ENCODE measurements at places on chromosomes 5 and 9. TPM values are rescaled to one million over a fixed set of nuclear protein-coding genes. Genes with fewer than 3 reads are reported as not detected.

Gene HABP4
- 19.5 TPM for total RNA-seq

Gene ARL10
- 7.9 TPM for total RNA-seq

Gene SLC25A48
- total RNA-seq, result not detected

Gene FCN1
- not detected for total RNA-seq

- no peak for DNase-seq
Observed at GRCh38 chr5:5044247-5044840, 95.8 kb upstream of the ADAMTS16 start.

- DNase-seq, result no peak
Observed at GRCh38 chr9:22045423-22045822, 36.3 kb upstream of the CDKN2B start.

- DNase-seq, result no peak
Observed at GRCh38 chr5:95900383-95900958, 61.2 kb downstream of the ELL2 start.

GRCh38 chr9:115923903-115924668 is 229.5 kb upstream of the PAPPA start:
- DNase-seq, result peak; percentile 95

GRCh38 chr9:99231711-99232110 is 9.6 kb downstream of the SEC61B start:
- peak; percentile 14 for DNase-seq

DNA sequence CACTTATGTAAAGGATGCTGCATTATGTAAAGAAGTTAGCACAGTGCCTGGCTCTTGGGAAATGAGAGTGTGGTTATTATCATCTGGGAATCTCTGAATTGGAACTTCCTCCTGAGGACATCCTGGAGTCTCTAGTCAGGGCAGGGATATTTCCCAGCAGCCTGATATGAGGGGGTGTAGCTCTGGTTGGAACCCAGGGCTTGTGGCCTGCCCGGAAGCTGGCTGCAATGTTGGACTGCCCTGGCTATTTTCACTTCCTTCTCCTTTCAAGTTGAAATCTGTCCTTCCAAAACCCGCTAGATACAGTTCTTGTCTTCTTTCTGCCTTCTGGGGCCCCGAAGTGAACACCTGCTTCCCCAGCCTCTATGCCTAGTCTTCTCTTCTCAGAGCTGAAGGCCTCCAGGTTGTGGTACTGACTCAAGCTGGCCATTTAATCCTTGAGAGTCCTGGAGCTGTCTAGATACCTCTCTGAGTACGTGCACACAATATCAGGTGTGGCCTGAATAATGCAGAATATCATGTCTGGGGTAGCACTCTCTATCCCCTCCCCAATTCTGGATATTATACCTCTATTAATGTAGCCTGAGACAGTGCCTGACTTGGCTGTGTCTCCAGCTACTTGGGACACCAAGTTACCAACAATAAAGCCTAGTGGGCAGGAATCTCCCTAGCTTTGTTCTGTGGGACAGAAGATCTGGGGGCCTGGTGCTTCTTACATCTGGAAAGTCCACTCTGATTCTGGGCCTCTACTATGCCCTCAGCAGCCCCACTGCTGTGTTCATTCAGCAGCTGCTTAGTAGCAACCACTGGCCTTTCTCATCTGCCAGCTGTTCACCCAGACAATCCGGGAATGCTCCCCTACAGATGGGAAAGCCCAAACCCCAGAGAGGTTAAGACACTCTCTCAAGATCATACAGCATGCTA is 45.0 kb downstream of the SLC6A7 start:
- no peak for DNase-seq

GRCh38 chr9:23743036-23743435 is 83.0 kb downstream of the ELAVL2 start:
- no peak for DNase-seq

GRCh38 chr5:177433658-177434217 is 7.3 kb downstream of the GRK6 start:
- DNase-seq, result no peak

DNA sequence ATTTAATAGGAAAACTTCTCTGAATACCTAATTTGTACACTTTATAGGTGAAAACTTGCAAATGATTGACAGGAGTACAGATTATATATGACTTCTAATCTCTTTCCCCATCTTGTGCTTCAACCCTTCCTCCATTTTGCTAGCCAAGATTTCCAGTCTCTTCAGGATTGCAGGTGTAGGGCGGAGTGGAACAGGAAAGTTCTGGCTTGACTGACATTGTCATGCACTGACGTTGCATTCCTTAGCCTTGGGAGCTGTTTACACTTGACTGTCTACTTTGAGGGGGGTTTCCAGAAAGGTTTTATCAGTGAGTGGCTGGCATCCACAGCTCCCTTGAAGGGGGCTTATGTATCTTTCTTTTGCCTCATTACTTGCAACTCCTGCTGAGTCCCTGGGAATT is 34.1 kb upstream of the GRIA1 start:
- no peak for DNase-seq

DNA sequence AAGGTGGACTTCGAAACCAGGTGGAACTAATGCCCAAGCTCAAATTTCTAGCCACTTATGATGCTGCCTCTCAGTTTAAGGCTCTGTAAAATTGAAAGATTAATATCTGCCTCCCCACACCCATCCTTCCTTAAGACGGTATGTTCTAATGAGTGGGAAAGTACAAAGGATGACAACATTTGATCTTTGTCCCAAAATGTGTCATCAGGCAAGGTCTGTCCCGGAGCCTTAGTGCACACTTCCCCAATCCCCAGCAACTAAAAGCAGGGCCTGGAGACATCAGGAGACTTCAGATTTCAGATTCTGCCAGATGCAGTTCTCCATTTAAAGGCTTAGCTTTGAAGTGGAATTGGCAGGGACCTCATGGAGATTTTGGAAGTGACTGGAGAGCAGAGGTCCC is 316.5 kb downstream of the ASTN2 start:
- no peak for DNase-seq

Measured in HFFc6 (cell line).